DMS53 (cell line): ENCODE measurements at places on chromosomes 6 and 20.

DNA sequence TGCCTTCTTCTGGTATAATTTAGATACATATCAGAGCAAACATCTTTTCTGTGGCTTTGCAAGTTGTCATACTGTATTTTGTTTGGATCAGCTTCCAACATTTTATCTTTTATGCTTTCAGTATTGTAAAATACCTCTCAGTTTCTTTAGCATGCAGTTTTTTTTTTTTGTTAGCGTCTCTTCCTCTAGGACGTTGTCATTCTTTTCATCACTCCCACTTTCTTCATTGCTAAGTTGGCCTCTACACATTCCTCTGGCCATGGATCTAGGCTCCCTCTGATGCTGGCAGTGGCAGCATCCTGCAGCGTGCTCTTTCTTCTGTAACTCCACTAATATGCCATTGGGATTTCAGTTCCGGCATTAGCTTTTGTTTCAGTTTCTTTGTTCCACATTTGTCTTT, 21.7 kb downstream of the RPRD1B start:
- no peak for DNase-seq

DNA sequence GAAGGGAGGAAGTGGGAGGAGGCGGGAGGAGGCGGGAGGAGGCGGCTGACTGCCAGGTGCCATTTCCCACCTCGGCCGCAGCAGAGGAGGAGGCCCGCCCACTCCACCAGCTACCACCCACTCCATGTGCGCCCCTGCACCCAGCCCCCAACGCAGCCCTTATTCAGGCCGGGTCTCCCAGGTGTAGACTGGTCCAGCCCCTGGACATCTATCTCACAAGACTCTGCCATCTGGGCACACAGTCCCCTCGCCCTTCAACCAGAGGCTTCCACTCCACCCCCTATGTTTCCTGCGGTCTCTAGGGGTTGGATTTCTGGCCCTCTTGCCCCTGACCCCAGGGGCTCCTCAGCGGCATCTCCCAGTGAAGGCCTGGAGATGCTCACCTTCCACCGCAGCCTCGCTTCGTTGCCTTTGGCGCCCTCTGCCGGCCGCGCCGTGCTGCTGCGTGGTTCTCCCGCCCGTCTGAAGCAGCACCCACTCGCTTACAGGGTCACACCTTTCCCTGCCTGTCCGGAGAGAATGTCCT, 32.6 kb upstream of the FAM83D start:
- DNase-seq: peak; percentile 68

- no peak for DNase-seq
These were observed 67.4 kb downstream of the AIG1 start for GRCh38 chr6:143127941-143128680.

GRCh38 chr6:52074716-52075115, 12.7 kb downstream of the PKHD1 start:
- DNase-seq: no peak

DNA sequence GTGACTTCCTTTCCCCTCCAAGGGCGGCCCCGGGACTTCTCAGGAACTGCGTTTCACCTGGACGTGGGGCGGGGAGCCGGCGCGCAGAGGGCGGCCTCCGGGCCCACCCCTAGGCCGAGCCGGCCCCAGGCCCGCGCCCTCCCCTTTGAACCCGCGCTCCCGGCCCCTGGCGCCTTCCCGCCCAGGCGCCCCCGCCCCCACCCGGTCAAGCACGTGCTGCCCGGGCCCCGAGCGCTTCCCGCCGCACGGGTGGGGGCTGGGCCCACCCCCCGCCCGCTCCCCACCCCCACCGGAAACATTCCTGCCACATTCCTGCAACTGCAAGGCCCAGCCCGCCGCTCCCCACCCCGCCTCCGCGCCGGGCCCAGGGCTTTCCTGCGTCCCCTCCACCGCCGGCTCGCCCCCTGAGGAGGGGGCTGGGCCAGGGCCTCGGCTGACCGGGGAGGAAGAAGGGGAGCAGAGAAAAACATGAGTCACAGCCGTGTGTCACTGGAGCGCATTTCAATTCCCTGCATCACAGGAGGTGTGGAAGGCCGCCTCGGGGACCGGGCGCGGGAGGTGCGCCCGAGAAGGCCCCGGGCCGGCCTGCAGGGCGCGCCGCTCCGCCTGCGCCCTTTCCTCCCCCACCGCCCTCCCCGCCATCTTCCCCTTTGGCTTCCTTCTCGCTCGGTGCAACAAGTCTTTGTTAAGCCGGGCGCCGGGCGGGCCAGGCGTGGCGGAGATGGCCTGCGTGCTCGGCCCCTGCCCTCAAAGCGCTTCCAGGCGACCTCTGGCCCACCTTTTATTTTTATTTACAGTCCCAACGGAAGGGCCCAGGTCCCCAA, 1.2 kb upstream of the HMGA1 start:
- DNase-seq: peak; percentile 86

- no peak for DNase-seq
These were observed 7.4 kb upstream of the IGF2R start for GRCh38 chr6:159961528-159961927.

DNA sequence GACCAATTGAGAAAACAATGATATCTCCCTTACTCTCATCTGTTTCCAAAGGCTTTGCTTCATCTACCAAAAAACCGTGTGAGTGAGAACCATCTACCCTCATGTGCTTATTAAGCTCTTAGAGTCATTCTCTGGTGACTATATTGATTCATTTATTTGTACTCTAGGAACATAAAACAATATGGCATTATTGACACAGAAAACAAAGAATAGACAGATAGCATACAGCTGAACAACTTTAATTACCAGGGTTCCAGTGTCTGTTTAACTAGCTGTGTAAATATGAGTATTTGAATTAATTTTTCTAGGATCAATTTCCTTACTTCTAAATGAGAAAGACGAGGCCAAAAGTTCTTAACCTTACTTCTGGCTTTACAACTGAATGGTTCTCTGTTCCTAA, 31.3 kb upstream of the HEY2 start:
- peak; percentile 8 for DNase-seq

DNA sequence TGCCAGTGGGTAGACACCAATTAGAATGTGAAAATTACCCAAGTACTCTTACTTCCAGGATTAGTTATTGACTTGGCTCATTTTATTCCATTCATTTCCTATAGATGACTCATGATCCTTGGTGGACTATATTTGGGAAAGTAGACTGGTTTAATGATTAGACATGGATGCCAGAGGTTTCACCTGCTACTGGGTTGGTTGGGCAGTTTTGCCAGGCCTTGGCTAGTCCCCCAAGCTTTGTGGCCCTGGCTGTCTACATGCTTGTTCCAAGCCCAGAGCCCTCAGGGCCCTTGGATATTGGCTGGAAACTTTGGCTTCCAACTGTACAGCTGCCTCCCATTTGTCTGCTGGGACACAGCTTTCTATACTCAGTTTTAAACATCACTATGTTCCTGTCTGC, 104.1 kb downstream of the ZFP64 start:
- no peak for DNase-seq

GRCh38 chr20:58547623-58548475, 32.6 kb upstream of the APCDD1L start:
- no peak for DNase-seq

DNA sequence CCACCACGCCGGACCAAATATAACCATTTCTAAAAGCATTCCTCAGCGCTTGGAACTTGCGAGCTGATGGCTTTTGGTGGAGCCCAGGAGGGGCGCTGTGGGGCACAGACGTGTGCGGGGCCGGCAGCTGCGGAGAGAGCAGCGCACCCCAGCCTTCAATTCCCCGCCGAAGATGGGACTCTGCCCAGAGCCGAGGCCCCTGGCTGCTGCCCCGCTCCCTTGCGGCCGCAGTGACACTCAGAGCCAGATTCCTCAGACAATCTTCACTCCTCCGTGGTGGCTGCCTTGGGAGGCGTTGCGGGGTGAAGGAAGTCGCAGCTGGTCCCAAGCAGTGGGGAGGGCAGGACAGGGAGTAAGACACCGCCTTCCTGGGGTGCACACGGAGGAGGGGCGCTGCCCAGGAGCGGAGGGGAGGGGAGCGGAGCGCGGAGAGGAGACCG, 87.7 kb downstream of the TMEM242 start:
- DNase-seq: peak; percentile 85

DNA sequence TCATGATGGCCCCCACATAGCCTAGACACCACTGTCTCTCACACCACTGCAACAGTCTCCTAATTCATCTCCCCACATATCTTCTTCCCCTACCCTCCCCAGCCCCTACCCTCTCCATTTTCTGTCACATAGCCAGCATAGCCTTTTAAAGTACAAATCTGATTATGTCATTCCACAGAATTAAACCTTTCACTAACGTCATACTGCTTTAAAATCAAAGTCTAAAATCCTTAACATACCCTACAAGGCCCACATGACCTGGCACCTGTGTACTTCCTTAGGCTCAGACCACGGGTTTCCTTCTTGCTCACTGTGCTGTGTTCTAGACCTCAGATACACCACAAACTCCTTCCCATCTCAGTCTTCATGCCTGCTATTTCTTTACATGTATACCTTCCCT, 5.9 kb downstream of the OSTM1 start:
- DNase-seq: no peak

GRCh38 chr6:16352258-16352635, 113.9 kb downstream of the GMPR start:
- no peak for DNase-seq

DNA sequence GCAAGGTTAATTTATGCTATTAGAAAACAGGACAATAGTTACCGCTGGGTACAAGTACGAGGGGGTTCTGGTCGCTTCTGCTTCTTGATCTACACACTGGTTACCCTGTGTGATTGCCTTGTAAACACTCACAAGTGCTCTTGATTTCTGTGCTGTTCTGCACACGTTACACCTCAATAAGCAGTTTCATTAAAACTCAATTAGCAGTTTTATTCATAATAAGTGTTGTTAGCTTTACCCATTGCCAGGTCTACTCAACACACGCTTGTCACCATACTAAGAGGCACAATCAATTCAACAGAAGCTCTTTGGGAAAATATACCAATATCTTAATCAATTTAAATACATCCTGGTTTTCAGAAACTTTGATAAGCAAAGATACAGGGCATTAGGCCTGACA, 20.4 kb downstream of the BMP7 start:
- no peak for DNase-seq

DNA sequence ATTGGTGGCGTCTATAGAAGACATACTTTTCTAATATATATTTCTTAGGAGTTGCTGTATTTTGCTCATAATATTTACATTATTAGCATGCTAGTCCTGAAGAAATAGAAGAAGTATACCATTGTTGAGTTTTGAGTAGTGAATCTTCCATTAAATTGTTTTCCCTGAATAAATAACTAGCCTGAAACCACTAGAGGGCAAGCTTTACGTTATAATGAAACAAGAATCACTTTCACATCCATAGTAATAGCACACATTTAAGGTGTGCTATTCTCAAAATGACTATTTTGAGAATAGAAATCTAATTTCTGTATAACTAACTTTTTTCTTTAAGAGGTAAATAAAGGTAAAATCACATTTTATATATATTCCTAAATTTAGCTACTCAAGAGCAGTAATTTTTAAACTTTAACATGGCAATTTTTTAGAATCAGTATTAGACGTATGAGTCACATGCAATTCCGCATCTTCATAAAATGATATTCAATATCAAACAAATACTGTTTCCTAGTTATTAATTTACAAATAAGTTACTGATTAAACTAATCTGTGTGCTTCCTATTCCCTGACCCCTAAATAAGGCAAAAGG, 213.2 kb upstream of the MANEA start:
- peak; percentile 61 for DNase-seq

DNA sequence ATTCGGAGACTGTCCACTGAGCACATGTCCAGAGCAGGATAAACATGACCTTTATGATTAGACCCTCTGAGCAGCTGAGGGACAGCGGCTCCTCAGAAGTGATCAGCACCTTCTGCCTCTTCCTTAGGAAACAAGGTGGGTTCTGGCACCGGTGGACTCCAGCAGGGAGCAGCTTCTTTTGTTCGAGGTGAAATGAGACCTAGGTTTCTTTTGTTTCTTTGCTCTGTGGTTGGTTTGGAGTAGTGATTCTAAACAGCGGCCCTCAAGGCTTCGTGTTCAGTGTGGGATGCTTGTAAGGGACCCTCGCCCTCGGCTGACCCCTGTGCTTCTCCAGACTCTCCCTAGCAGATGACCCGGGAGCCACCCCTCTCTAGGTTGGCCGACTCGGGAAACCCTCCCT, 14.6 kb upstream of the FRMD1 start:
- DNase-seq: no peak

- no peak for DNase-seq
These were observed 28.2 kb downstream of the ESF1 start for GRCh38 chr20:13756551-13756950.

- no peak for DNase-seq
These were observed 208.8 kb upstream of the GMDS start for GRCh38 chr6:2454180-2454579.

DNA sequence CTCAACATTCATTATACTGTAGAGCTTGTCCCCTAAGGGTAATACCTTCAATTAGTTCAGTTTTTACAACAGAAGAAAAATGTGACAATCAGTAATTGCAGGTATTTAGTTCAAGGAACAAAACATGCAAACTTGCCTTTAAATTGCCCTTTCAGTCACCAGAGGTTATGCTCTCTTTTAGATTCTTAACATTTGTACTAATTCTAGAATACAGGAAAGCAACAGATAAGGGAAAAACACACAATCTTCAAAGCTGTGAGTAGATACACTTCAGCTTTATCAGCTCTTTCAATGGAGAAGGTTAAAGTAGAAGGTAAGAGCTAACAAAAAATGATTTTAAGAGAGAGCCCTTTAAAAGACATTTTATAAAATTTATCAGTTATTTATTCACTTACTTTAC, 173.1 kb downstream of the HS3ST5 start:
- no peak for DNase-seq

- no peak for DNase-seq
These were observed 446.7 kb downstream of the DOK5 start for GRCh38 chr20:54922096-54922495.

DNA sequence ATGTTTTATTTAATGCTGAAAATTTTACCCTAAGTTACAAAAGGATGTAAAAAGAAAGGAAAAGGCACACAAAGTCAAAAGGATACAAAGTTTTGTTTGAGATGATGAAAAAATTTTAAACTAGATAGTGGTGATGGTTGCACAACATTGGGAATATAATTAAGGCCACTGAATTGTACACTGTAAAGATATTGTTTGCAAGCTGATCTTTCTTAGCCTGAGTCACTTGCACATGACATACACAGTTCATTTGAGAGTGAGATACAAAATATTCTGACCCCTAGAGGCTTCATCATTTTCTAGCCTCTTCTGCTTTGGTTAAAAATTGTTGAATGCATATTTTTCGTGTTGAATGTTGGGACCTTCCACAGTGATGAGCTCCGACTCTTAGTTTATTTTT, 462.6 kb downstream of the HDGFL1 start:
- DNase-seq: no peak

DNA sequence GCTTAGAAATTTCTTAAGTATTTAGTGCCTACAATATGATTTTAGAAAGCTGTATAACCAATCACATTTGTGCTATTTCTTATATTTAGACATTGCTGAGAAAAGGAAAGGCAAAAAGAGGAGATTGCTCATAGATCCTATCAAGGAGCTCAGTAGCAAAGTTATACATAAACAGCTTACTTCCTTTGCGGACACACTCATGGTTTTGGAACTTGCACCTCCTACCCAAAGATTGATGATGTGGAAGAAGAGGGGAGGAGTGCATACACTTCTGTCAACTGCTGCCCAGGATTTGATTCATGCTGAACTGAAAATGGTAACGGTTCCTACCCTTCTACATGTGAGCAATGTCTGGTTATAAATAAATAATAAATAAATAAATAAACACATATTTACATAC, 16.7 kb downstream of the RAD21L1 start:
- no peak for DNase-seq

GRCh38 chr6:43075670-43076463, at the start of gene PTK7:
PTK7 (plus strand) TSS chr6:43076314; CDS start chr6:43076489, 175 bp downstream.
- peak; percentile 77 for DNase-seq

GRCh38 chr6:140077827-140078560, 703.5 kb upstream of the CITED2 start:
- no peak for DNase-seq
